Activated CD4-positive, alpha-beta T cell treated with anti-CD3 and anti-CD28 coated beads, Interleukin-2, amount 50 U/mL, for 48 hours (primary cell): ENCODE measurements at places on chromosomes 11 and 22.

DNA sequence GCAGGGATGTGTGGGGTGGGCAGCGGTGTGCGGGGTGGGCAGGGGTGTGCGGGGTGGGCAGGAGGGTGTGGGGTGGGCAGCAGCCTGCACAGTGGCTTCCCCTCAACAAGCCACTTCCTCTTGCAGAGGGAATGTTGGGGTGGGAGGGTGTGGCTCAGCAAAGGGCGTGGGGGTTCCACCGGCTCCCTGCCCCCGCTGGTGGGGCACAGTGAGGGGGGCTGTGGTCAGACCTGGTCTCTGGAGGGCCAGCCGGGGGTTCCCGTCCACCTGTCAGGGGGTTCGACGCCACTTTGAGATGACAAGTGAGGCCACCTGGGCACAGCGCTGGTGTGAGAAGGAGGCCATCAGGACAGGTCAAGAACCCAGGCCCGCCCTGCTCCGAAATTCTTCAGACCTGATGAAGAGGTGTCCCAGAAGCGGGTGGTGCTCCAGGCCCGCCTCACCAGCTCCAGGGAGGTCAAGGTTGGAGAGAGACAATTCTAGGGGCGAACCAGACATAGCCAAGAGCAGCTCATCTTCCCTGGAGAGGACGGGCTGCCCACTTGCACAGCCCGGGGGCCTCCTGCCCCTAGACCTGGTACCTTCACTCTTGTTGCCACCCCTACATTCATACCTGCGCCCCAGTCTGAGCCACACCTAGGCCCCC, 1.3 kb downstream of the C11orf21 start:
- DNase-seq, result no peak

DNA sequence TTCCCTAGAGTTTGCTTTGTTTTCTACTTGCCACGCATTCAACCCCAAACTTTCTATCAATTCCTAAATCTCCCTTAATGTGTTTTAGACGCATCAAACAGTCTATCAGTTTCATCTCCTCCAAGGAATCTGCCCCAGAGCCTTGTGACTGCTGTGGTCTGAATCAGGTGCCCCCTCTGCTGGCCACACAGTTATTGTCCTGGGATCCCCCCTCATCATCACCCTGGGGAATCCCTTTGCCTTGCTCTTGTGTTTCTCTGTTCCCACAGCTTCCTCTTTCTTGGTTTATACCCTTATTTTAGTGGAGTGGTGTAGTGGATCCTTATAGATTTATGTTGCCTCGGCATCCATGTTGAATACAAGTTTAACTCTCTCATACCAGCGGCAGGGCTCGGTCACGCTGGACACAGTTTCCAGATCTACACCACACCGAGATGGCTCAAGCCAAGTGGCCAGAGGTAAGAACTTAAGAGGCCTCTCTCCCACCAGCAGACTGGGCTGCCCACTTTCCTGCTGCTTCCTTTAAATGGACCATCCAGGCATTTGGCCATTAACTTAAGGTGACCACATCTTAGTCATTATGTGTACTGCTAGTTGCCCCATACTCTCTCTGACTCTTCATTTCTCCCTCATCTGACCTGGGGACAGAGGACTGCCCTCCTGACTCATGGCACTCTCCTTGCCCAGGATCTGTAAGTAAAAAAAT, 8.2 kb downstream of the UPB1 start:
- DNase-seq, result peak; percentile 78

DNA sequence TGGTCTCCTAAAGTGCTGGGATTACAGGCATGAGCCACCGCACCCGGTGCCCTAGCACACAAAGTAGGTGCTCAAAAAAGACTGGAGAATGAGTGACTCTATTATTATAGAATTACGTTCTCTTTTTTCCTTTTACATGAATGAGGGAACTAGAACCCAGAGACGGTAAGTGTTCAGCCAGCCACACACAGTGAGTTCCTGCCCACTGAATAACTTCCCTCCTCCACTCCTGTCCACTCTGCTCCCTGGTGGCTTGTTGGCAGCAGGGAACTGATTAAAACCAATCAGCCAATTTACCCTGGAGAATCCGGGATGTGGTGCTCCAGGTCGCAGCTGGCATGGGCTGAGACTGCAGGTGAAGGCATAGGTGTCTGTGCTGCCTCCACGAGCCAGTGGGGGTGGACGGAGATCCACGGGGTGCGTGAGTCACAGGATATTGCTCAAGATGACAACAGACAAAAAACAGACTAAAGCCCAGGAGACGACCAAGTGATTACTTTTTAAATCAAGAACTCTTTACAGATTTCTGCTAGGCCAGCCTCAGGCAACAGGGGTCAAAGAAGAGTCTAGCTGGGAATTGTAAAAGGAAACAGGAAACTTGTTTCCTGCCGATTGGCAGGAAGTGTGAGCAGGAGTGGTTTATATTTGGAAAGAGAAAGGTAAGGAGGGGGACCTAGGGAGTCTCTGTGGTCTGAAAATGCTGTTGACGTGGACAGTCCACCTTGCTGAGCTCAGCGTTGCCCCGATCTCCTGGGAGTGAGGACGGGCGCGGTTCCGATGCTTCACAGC, 95.2 kb upstream of the TP53I11 start:
- peak; percentile 2 for DNase-seq

- no peak for DNase-seq
These were observed 43.2 kb upstream of the E2F8 start for GRCh38 chr11:19283991-19284390.

DNA sequence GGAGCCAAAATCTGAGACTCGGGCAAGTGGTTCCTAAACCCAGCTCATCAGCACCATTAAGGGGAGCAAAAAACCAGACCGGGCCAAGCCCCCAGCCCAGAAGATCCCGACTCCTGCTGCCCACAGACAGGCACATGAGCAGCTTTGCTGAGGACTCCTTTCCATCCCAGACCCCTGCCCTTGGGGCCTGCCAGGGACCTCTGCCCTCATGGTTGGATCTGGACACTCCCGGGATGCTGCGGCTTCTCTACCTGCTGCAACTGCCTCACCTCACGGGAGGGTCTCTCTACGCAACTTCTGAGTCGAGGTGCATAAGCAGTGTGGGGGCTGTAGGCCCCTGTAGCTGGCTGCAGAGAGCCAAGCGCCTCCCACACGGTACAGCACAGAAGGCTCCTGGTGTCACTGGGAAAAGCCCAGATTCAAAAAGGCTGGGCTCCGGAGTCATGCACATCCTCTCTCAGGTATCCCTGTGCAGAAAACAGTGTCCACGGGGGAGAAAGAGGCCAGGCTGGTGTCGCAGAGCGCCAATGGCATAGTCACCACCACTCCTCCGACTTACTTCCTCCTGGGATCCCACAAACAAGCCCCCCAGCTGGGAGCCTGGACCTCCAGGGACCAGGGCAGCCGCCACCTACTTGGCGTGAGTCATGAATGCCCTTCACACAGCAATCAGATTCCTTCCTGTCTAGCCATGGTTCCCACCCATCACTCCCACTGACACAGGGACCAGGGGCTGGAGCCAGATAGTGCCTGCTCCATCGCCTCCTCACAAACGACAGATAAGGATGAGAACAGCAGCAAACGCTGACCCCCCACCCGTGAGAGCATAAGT, 122.1 kb downstream of the BCR start:
- no peak for DNase-seq

GRCh38 chr11:72228844-72229231, 4.3 kb downstream of the INPPL1 start:
- DNase-seq, result no peak

DNA sequence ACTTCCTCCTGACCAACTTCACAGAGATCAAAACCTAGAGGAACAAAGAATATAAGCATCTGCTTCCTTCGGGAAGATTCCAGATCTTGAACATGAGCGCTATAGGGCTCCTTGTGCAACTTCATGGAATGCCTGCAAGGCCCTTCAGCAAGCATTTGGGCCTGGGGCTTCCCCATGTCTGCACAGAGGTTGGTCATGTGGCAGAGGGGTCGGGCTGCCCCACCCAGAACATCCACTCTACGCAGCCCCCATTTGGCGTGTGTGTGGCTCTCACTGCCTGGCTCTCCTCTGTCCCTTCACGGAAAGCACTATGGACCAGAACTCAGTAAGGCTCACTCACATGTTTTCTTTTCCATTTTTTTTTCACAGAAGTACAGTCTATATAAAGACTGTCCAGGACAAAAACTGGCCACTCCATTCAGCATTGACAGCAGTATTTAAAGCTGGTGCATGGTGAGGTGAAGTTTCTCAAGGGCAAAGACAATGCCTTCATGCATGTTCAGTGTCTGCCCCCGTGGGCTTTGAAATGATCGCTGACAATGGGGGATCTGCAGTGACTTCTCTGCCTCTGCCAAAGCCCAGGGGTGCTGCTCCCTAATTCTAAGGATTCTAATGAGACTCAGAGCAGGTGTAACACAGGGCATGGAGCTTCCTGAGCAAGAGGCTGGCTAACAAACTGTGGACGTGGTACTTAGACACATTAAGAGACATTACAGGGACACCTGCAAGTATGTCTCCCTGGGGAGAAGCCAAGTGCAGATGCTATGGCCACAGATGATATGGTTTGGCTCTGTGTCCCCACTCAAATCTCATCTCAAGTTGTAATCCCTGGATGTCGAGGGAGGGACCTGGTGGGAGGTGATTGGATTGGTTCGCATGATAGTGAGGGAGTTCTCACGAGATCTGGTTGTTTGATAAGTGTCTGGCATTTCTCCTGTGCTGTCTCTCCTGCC, 66.5 kb upstream of the PITPNB start:
- no peak for DNase-seq

- no peak for DNase-seq
These were observed 40.2 kb upstream of the PICALM start for GRCh38 chr11:86108890-86109638.

GRCh38 chr22:36386900-36387708, 663 bp downstream of the MYH9 start:
- DNase-seq, result peak; percentile 65

DNA sequence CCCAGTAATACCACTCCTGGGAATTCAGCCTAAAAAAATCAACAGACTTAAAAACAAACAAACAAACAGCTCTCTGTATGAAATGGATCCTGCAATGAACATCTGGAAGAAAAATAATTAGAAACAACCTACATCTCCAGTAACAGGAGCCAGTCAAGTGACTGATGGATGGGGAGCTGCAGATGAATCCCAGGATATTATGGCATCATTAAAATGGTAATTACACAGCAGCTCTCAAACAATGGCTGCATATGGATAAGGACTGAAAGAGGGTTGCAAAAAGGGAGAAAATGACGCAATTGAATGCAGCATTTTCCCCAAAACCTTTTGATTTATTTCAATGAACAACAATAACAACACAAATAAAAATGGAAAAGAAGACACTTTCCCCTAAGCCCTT, 4.1 kb downstream of the NPTXR start:
- no peak for DNase-seq

DNA sequence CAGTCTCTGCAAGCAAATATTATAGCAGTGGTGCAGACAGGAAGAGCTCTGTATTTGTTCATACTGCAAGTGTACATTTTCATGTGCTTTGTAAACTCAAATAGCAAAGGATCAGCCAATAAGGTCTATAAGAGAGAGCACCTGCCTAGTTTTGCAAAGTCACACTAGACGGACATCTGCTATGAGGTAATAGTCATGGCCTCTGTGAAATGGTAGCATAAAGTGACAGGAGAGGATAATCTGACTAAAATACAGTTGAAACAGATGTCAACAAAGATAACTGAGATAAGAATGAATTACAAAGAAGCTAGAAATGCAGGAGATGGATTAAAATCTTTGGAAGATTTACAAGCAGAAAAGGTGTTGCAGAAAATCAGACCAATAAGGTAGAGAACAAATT, 70.6 kb upstream of the SPON1 start:
- DNase-seq, result no peak

DNA sequence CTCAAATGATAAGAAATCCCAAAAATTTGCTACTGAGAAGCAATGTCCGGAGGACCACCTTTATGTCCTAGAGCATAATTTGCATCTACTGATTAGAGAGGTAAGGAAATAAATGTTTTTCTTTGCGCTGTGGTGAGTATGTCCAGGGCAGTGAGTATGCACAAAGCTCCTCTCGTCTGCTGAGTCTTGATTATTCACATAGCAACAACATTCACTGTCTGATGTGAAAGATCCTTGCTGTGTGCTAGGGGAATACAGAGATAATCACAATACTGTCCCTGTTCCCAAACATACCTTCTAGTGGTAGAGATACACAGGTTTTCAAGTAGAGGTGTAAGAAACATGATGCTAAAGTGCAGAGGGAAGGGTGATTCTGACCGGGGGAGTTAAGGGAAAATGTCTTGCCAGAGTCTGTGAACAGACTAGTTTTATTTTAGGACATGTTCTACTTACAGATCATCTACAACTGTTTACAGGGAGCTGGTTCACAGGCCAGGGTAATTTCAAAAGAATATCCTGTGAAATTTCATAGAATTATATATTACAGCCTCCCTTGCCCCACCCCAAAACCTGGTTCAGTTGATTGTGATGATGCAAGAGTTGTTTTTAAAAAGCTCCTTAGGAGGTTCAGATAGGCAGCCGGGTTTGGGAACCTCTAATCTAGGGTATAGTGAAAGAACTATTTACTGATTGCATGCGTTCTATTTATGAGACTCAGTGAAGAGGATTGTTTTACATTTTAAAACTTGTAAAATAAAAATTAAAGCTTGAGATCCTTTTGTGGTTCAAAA, 12.6 kb downstream of the MED17 start:
- no peak for DNase-seq

- DNase-seq, result no peak
These were observed 26.6 kb downstream of the SHANK3 start for GRCh38 chr22:50699001-50699755.

GRCh38 chr22:19626042-19626587, 88.2 kb upstream of the SEPTIN5 start:
- DNase-seq, result no peak

DNA sequence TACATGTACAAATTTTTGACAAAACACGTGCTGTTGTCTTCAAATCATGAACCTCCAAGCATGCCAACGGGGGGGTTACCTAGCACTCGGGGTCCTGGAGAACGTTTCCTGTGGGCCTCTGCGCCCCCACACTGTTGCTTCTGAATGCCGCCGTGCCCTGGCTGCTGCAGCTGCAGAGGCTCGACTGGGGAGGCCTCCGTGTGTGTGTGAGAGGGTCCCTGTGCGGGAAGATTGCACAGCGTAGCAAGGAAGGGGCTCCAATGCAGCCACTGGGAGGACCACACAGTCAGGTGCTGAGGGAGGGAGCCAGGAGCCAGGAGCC, 1322.2 kb downstream of the TBC1D22A start:
- DNase-seq, result no peak

- DNase-seq, result no peak
These were observed 29.2 kb upstream of the MUC5AC start for GRCh38 chr11:1128311-1129142.

DNA sequence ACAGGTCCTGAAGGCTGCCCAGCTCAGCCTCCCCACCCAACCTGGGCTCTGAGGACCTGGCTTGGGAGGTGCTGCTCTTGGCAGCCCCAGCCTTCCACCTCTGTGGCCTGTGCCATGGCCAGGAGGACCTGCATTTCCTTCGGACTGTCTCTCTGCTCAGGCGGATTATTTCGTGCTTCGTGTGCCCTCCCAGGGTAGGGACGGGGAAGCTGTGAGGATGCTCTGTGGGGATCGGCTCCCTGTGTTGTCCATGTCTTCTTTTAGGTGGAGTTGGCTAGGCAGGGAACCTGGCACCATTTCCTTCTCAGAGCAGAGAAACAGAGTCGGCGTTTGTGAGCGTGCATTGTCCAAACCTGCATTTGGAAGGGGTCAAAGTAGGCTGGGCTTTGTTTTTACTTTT, 34.1 kb downstream of the BCR start:
- no peak for DNase-seq
